BE2C (cell line): ENCODE measurements at places on chromosomes 6 and 20.

GRCh38 chr20:55213653-55214052 lies 738.3 kb downstream of the DOK5 start:
- DNase-seq = no peak

GRCh38 chr6:169084067-169084466 lies 169.6 kb downstream of the THBS2 start:
- DNase-seq = no peak

- DNase-seq = no peak
Observed at GRCh38 chr20:49633643-49634042, 65.7 kb upstream of the PTGIS start.

DNA sequence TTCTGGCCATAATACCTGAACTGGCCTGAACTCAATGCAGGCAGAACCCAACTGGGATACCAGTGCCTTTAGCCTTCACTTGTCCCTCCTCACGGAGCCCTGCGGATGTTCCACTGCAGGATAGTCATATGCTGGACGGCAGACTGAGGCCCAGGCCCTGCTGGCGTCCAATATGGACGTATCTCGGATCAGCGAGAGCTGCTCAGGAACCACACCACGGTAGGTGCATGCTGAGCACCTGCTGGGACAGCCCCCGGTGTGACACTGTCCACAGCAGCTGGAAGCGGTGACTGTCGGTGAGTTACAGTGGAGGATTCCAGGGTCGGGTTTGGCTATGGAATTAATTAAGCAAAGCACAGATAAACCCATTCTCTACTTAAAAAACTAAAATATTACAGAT lies 48.7 kb downstream of the PSMG4 start:
- no peak for DNase-seq

DNA sequence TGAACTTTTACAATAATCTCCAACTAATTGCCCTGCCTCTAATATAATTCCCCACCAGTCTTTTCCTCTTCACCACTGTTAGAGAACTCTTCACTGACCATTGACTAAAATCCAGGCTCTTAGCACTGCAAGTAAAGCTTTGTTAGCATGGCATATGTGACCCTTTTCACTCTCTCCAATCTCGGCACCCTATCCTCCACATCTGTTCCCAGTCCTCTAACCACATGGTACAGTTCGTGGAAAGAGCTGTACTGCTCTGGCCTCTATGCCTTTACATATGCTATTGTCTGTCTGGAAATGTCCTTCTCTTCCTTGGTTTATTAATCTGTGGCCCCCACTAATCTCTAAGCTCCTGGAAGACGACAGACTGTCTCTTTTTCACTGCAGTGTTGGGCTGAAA lies 63.0 kb upstream of the EIF2S2 start:
- DNase-seq = no peak

DNA sequence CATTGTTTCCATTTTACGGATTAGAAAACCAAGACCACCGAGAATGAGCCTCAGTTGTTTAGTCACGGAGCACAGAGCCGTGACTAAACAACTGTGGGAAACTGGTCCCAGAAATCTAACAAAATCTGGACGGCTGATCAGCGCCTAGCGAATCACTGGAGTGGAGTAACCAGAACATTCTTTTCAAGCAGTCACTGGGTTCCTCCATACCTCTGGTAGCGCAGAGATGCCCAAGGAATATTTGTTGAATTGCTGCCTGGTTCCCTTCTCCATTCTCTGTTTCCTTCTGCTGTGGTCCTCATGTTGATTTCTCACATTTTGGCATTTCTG lies 62.0 kb downstream of the GPX5 start:
- DNase-seq = no peak

- no peak for DNase-seq
Observed at GRCh38 chr20:44231193-44231592, 15.9 kb upstream of the GDAP1L1 start.

DNA sequence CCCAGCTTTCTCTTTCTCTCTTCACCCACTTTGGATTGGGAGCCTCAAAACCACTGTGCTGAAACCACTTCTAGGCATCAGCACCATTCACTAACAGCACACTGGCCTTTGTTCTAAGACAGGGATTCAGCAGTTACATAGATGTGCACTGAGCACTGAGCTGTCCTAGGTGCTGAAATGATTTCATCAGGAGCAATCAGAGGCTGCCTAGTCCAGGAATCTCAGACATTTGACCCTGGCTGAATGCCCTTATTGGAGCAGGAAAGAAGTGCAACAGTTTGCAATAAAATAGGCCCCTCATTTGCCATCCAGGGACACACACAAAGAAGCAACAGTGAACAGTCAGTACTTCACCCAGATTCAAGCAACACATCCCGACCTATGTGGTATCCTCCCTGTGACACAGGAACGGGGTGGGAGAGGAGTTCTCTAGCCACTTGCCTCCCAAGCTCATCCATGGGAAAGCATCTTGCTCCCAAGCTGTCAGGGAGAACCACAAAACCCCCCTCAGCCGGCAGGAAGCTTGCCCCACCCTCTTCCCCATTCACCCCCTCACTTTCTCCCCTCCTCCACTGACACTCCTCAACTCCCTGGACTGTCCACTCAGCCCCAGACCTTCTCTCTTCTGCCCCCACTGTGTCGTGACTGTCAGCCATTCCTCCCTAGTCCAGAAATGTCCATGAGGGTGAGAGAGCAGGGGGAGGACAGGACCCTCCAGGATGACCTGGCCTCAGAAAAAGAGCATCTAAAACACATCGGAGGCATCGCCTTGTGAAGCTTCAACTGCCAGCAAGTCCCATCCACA lies 304.4 kb downstream of the PREX1 start:
- no peak for DNase-seq
